CD4-positive, alpha-beta T cell (primary cell): ENCODE measurements at places on chromosomes 6 and 20.

GRCh38 chr6:135286962-135287538 lies 105.9 kb downstream of the MYB start:
- H3K27ac ChIP-seq = no peak overlapping the region
- no peak for DNase-seq
- H3K27me3 ChIP-seq = no peaks in the 10 kb centered on the region
- H3K4me1 ChIP-seq = no peaks in the 10 kb centered on the region

- peaks cover 5% of the 10 kb centered on the region for H3K4me1 ChIP-seq
- H3K27ac ChIP-seq = no peak overlapping the region
- H3K4me3 ChIP-seq = no peak overlapping the region
- DNase-seq = no peak
- peaks cover 11% of the 10 kb centered on the region for H3K36me3 ChIP-seq
- no peaks in the 10 kb centered on the region for H3K27me3 ChIP-seq
These were observed 47.2 kb downstream of the BACH2 start for GRCh38 chr6:90249458-90249857.

- no peak overlapping the region for H3K4me3 ChIP-seq
- peaks cover 4% of the 10 kb centered on the region for H3K36me3 ChIP-seq
- no peaks in the 10 kb centered on the region for H3K27me3 ChIP-seq
- H3K27ac ChIP-seq = no peak overlapping the region
- H3K4me1 ChIP-seq = peaks cover 61% of the 10 kb centered on the region
These were observed 22.0 kb upstream of the CCDC167 start for GRCh38 chr6:37521674-37522073.

DNA sequence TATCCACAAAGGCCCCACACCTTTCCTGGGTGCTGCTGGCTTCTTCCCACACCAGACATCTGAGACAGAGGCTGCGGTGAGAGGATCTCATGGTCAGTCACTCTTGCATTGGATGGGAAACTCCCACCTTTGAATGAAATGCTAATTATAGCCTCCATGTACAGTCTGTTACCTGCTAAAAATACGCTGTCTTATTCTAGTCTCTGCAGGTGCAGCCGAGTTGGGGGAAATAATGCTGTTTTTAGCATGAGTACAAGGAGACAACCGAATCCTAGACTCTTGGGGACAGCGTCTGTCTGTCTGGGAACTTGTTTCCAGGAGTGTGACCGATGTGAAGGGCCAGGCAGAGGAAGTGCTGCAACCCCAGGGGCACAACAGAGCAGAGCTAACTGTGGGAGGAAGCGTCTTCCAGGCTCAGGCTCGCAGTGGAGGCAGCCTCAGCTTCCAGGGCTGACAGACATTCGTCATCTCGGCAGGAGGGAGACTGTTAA lies 286.2 kb downstream of the PREX1 start:
- no peak overlapping the region for H3K4me3 ChIP-seq
- no peaks in the 10 kb centered on the region for H3K4me1 ChIP-seq
- H3K27me3 ChIP-seq = peaks cover 8% of the 10 kb centered on the region
- no peak overlapping the region for H3K27ac ChIP-seq
- no peak for DNase-seq

DNA sequence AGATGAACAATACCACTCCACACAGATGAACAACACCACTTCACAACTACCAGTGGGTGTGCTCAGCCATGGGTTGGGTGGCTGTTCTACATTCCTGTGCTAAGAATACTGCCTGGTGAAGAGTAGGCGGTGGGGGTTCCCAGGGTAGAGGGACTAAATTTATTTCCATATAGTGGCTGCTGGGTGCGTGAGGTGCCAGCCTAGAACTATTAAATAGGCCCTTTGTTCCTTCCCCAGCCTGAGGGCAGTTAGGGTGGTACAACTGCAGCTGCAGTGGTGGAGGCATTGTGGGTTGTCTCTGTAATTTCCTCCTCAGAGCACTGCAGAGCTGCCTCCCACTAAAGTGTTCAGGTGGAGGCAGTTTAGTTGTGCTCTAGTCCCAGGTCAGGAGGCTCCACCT lies 618.4 kb downstream of the MMUT start:
- no peaks in the 10 kb centered on the region for H3K36me3 ChIP-seq
- H3K27me3 ChIP-seq = no peaks in the 10 kb centered on the region
- H3K4me1 ChIP-seq = no peaks in the 10 kb centered on the region
- DNase-seq = no peak
- no peak overlapping the region for H3K4me3 ChIP-seq

- peaks cover 20% of the 10 kb centered on the region for H3K27me3 ChIP-seq
- H3K4me1 ChIP-seq = peaks cover under 1% of the 10 kb centered on the region
- no peak for DNase-seq
- no peaks in the 10 kb centered on the region for H3K36me3 ChIP-seq
These were observed 6.5 kb downstream of the PLEKHG1 start for GRCh38 chr6:150606168-150606591.

DNA sequence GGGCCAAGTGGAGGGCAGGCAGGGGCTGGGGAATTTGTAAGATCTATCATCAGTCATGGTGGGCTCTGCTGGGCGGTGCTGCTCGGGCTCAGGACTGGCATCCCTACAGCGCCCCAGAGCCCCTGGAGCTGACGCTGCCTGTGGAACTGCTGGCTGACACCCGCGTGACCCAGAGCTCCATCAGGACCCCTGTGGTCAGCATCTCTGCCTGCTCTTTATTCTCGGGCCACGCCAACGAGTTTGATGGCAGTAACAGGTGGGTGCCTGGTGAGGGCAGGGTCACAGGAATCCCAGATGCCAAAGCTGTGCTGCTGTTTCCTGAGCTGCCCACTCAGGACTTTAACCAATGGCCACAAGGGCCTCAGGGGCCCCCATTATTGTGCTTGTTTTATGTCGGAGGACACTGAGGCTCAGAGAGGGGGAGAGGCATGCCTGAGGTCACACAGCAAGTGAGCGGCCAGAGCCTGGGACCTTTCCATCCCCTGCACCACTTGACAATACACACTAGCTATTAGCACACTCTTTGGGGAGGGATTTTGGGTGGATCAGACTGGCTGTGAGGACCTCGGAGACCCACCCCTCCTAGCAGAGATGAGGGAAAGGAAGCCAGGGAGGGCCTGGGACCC lies 6.3 kb downstream of the BPIFB2 start:
- H3K27ac ChIP-seq = no peak overlapping the region
- no peaks in the 10 kb centered on the region for H3K36me3 ChIP-seq
- DNase-seq = no peak

DNA sequence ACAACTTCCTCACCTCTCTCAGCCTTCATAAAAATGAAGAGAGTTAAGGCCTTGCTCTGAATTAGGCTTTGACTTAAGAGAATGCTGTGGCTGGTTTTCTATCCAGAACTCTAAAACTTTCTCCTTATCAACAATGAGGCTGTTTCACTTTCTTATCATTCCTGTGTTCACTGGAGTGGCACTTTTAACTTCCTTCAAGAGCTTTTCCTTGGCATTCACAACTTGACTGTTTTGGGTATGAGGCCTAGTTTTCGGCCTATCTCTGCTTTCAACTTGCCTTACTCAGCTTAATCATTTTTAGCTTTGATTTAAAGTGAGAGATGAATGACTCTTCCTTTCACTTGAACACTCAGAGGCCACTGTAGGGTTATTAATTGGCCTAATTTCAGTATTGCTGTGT lies 4.3 kb upstream of the LOC128125822 start:
- no peak overlapping the region for H3K27ac ChIP-seq
- H3K36me3 ChIP-seq = no peaks in the 10 kb centered on the region
- peaks cover 8% of the 10 kb centered on the region for H3K4me1 ChIP-seq
- no peaks in the 10 kb centered on the region for H3K27me3 ChIP-seq
- no peak overlapping the region for H3K4me3 ChIP-seq
